ENCODE measurements at places on chromosomes 11 and 22.

- DNase-seq, result no peak
These were observed 39.5 kb upstream of the CLNS1A start for GRCh38 chr11:77677138-77677537.

- DNase-seq, result peak; percentile 21
These were observed 44.3 kb downstream of the NNMT start for GRCh38 chr11:114340311-114341131.

GRCh38 chr11:112837162-112837826, 123.9 kb upstream of the NCAM1 start:
- no peak for DNase-seq

DNA sequence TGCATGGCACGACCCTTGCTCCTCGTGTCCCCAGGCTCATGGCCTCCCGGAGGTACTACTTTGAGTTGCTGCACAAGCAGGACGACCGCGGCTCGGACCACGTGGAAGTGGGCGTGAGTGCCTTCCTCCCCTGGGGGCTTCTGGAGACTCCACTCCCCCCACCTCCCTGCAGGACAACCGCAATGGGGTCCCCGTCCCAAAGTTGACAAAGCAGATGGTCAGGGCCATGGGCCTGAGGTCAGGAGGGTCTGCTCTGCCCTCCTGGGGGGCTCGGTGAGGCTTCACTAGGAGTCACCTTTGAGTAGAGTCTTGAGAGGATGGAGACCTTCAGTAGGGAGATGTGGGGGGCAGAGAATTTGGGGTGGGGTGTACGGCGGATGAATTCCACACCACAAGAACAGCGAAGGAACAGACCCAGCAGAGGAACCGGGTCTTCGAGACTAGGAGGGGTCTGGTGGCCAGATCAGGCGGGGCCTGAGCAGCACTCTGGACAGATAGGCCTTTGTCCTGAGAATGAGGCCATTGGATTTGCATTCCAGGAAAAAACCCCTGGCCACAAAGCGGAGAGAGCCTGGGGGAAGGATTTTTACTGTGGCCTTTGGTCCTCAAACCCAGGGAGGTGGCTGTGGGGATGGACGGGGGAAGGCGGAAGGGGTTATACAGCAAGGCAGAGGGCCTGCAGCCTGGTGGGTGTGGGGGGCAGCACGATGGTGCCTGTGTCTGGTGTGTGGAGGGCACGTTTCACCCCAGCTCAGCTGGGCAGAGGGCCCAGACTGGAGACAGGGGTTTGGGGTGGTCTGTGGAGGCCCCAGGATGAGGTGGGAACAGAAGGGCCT, 4.6 kb downstream of the B4GALNT4 start:
- no peak for DNase-seq

DNA sequence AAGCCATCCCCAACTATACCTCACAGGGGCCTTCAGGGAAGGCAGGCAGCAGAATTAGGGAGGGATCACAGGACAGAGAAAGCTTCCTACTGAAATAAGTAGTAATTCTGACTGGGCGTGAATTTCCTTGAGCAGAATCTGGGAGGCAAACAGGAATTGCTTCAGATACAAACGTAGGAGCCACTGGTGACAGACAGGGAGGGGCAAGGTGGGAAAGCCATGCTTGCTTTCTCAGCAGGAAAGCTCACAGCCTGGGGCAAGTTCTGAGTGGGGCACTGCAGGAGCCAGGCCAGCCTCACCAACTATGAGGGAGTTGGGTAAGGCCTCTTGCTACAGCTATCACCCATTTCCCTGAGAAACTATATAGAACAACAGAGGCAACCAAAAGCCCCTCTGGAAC, 43.6 kb downstream of the ARHGAP32 start:
- no peak for DNase-seq

DNA sequence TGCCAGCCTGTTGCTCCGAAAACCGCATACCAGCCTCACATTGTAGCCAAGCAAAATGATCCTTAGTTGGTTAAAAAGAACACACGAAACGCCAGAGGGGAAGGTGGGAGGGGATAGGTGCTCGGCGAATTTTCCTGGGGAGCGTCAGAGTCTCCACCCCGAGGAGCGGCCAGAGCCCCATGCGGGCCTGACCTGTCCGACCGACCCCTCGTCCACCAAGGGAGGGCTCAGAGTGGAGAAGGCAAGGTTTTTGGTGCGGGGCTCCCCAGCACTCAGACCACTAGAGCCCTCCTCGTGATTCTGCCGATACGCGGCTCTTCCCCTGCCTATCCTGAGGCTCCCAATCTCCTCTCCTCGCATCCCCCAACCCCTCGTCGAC, 39.6 kb downstream of the DIXDC1 start:
- DNase-seq, result no peak
